Activated T-helper 2 cell treated with anti-CD3 and anti-CD28 coated beads, Interferon-gamma antibody, Interleukin-2, Interleukin-4, amounts not matched to agents 10 μg/mL and 5 μg/mL and 100 μg/mL, durations not matched to agents 14 hours and 24 hours and 36 hours (primary cell): ENCODE measurements at places on chromosomes 13 and 19. TPM values are rescaled to one million over a fixed set of nuclear protein-coding genes. Genes with fewer than 3 reads are reported as not detected.

- H3K27me3 ChIP-seq, result no peaks in the 10 kb centered on the region
- no peak overlapping the region for H3K4me3 ChIP-seq
- no peak for DNase-seq
- no peaks in the 10 kb centered on the region for H3K4me1 ChIP-seq
Measured at GRCh38 chr13:101190337-101190736, 226.0 kb downstream of the NALCN start.

GRCh38 chr13:32370805-32371204, 55.5 kb downstream of the BRCA2 start:
- H3K27me3 ChIP-seq, result no peaks in the 10 kb centered on the region
- DNase-seq, result no peak
- H3K4me1 ChIP-seq, result no peaks in the 10 kb centered on the region
- H3K27ac ChIP-seq, result no peak overlapping the region
- H3K36me3 ChIP-seq, result peaks cover 62% of the 10 kb centered on the region
- no peak overlapping the region for H3K4me3 ChIP-seq

DNA sequence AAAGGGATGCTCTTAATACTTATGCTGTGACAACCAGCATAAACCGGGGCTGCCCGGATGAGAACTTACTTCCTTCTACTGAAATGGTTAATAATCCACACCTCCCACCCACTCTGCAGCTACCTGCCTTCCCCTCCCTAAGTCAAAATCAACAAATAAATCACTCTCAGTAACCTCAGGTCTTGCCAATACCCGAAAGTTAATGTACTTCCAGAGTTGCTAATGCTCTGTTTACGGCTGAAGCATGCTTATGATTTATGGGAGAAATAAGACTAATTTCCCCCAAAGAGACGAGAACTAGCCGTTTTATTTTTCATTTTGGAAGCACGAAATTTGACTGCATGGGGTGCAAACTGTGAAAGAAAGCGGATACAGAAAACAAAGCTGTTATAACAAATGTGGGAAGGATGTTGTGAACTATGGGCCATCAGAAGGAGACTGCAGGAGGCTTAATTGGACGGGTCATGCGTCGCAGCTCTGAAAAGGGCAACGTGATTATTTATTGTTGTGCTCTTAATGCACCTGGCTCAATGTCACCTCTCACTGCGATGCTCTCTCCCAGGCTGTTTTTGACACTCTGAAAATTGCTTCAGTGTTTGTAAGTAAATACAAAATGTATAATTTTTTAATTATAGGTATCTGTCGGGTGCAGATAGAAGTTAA, 114.0 kb upstream of the SLC7A1 start:
- no peak for DNase-seq
- H3K27ac ChIP-seq, result no peak overlapping the region
- no peaks in the 10 kb centered on the region for H3K4me1 ChIP-seq
- H3K27me3 ChIP-seq, result peaks cover 13% of the 10 kb centered on the region
- no peak overlapping the region for H3K4me3 ChIP-seq

GRCh38 chr13:110438211-110438610, 123.3 kb downstream of the RAB20 start:
- no peak overlapping the region for H3K4me3 ChIP-seq
- no peak for DNase-seq
- H3K36me3 ChIP-seq, result no peaks in the 10 kb centered on the region
- H3K4me1 ChIP-seq, result no peaks in the 10 kb centered on the region
- H3K27me3 ChIP-seq, result peaks cover 21% of the 10 kb centered on the region
- H3K27ac ChIP-seq, result no peak overlapping the region

- peaks cover 2% of the 10 kb centered on the region for H3K4me1 ChIP-seq
- H3K27ac ChIP-seq, result no peak overlapping the region
- no peak overlapping the region for H3K4me3 ChIP-seq
- peaks cover 47% of the 10 kb centered on the region for H3K36me3 ChIP-seq
- no peaks in the 10 kb centered on the region for H3K27me3 ChIP-seq
Measured at GRCh38 chr13:102654756-102655155, 40.1 kb downstream of the METTL21C start.

DNA sequence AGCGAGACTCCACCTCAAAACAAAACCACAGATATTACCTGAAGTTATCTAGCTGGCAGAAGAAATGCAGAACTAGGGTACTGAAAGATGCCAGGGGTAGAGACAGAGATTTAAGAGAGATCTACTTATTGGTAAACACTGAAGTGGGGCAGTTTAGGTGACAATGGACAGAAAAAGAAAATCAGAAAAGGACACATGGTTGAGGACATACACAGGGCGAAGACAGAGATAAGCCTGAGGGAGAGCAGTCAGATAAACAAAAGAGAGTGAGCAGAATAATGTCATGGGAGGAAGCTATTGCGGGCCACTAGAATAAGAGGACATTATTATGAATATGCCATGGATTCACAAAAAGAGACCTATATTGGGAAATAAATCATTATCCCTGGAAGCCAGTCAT, 3.3 kb downstream of the NEK5 start:
- H3K4me3 ChIP-seq, result no peak overlapping the region
- no peaks in the 10 kb centered on the region for H3K36me3 ChIP-seq
- peaks cover 16% of the 10 kb centered on the region for H3K4me1 ChIP-seq
- peaks cover 22% of the 10 kb centered on the region for H3K27me3 ChIP-seq

GRCh38 chr13:98706446-98707110, 45.9 kb downstream of the SLC15A1 start:
- peaks cover 4% of the 10 kb centered on the region for H3K4me1 ChIP-seq
- H3K27ac ChIP-seq, result no peak overlapping the region
- no peak for DNase-seq
- H3K36me3 ChIP-seq, result no peaks in the 10 kb centered on the region
- H3K4me3 ChIP-seq, result no peak overlapping the region

DNA sequence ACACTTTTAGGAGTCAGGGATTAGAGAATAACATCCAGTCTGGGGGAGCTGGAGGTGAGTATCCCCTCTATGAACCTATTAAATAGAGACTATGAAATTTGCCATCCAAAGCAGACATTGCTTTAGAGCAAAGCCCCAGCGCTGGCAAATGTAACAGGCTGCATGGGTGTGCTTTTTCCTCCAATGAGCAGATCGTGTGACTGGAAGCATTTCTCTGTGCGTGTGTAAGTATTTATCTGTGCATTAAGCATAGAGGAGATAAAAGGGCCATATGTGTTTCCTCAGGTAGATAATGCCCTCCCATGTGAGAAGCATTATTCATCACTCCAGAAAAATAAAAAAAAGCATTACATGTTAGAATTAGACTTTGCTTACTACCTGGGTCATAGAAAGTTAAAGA, 924 bp downstream of the TNFSF13B start:
- H3K27ac ChIP-seq, result peak overlapping the region; percentile 78
- H3K27me3 ChIP-seq, result no peaks in the 10 kb centered on the region
- no peaks in the 10 kb centered on the region for H3K36me3 ChIP-seq
- H3K4me1 ChIP-seq, result peaks cover 38% of the 10 kb centered on the region

GRCh38 chr19:14425696-14426138, 6.6 kb upstream of the DDX39A start:
- H3K4me3 ChIP-seq, result no peak overlapping the region
- no peaks in the 10 kb centered on the region for H3K36me3 ChIP-seq
- H3K27me3 ChIP-seq, result peaks cover 7% of the 10 kb centered on the region
- H3K27ac ChIP-seq, result no peak overlapping the region
- no peak for DNase-seq
- no peaks in the 10 kb centered on the region for H3K4me1 ChIP-seq

DNA sequence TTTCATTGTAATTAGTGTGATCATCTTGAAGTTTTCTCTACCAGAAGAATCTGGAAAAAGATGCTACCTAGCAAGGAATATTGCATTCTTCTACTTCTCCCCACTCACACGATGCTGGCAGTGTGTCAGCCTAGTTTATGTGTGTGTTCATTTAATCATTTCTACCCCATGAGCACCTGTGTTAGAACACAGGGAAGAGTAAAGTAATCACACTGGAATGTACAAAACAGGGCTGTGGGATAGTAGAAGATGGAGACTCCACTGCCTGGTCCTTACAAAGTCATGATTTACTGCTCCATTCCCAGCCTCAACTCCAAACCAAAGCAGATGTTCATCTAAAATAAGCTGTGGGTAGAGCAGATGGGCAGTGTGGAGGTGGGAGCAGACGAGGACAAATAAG, 47.7 kb upstream of the RGCC start:
- no peak for DNase-seq
- H3K4me1 ChIP-seq, result no peaks in the 10 kb centered on the region
- H3K27me3 ChIP-seq, result peaks cover 26% of the 10 kb centered on the region
- no peaks in the 10 kb centered on the region for H3K36me3 ChIP-seq

DNA sequence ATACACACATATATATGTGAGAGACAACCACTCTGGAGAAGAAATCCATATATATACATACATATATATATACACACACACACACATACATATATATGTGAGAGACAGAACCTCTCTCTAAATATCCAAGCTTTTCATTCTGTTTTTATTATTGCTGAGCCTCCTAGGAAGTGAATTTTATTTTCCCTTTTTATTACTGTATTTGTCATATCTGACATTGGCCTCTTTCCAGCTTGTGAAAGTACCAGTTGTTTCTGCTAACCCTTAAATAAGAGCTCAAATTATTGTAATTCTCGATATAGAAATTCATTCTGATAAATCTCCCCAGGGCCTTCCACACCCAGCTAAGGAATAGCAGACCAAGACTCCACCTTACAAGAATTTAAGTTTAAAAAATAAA, 81.0 kb downstream of the NUFIP1 start:
- no peak for DNase-seq
- H3K4me1 ChIP-seq, result no peaks in the 10 kb centered on the region
- H3K27ac ChIP-seq, result no peak overlapping the region
- no peaks in the 10 kb centered on the region for H3K36me3 ChIP-seq
- no peak overlapping the region for H3K4me3 ChIP-seq

- peaks cover 58% of the 10 kb centered on the region for H3K36me3 ChIP-seq
- no peak for DNase-seq
- no peaks in the 10 kb centered on the region for H3K27me3 ChIP-seq
Measured at GRCh38 chr19:18310118-18310909, 12.6 kb downstream of the LSM4 start.

- H3K36me3 ChIP-seq, result no peaks in the 10 kb centered on the region
- DNase-seq, result no peak
- no peak overlapping the region for H3K27ac ChIP-seq
- no peaks in the 10 kb centered on the region for H3K27me3 ChIP-seq
Measured at GRCh38 chr13:37295071-37295470, 189.6 kb upstream of the CSNK1A1L start.

DNA sequence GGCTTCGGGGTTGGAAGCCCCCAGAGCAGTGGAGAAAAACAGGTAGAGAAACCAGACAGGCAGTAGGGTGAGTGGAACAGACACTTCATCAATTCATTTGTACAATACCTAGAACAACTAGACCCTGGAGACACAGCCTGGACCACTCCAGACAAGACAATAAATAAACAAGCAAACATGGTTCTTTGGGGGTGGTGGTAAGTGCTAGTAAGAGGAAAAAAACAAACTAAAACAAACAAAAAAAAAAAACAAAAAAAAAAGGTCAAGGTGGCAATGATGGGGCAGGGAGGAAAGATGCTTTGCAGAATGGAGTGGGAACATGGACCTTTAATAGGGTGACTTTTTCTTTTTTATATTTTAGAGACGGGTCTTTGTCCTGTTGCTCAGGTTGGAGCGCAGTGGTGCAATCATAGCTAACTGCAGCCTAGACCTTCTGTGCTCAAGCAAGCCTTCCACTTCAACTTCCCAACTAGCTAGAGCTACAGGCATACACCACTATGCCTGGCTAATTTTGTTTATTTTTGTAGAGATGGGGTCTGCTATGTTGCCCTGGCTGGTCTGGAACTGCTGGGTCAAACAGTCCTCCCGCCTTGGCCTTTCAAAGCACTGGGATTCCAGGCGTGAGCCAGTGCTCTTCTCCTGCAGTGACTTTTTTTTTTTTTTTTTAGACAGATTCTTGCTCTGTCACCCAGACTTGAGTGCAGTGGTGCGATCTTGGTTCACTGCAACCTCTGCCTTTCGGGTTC, 3.1 kb downstream of the JUNB start:
- peak overlapping the region; percentile 73 for H3K4me3 ChIP-seq
- H3K4me1 ChIP-seq, result peaks cover 26% of the 10 kb centered on the region
- H3K27me3 ChIP-seq, result no peaks in the 10 kb centered on the region
- peaks cover 33% of the 10 kb centered on the region for H3K36me3 ChIP-seq
- peak overlapping the region; percentile 91 for H3K27ac ChIP-seq
- DNase-seq, result no peak

- DNase-seq, result no peak
- H3K4me1 ChIP-seq, result peaks cover 3% of the 10 kb centered on the region
- peaks cover 12% of the 10 kb centered on the region for H3K36me3 ChIP-seq
- no peak overlapping the region for H3K4me3 ChIP-seq
- H3K27ac ChIP-seq, result no peak overlapping the region
- H3K27me3 ChIP-seq, result no peaks in the 10 kb centered on the region
Measured at GRCh38 chr19:48461982-48462655, 6.7 kb downstream of the KCNJ14 start.

DNA sequence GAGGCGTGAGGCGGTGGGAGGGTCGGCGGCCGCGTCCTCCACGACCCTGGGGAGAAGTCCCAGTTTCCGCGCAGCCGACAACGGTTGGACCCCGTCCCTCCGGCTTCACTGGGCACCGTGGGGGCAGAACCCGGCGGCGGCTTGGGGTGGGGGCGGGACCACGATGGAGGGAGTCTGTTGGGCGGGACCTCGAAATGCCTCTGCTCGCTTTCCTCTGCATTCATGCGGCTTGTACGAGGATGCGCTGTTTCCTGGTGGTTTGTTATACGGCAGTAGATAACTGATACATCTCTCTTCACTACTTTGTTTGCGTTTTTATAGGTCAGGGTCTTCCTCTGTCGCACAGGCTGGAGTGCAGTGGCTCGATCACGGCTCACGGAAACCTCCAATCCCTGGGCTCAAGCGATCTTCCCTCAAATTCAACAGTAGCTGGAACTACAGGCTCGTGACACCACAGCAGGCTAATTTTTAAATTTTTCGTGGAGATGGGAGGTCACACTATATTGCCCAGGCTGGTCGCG, 24.6 kb upstream of the ZNF846 start:
- H3K36me3 ChIP-seq, result peaks cover 6% of the 10 kb centered on the region
- no peak for DNase-seq
- H3K4me1 ChIP-seq, result peaks cover 26% of the 10 kb centered on the region
- no peaks in the 10 kb centered on the region for H3K27me3 ChIP-seq
- peak overlapping the region; percentile 93 for H3K27ac ChIP-seq

DNA sequence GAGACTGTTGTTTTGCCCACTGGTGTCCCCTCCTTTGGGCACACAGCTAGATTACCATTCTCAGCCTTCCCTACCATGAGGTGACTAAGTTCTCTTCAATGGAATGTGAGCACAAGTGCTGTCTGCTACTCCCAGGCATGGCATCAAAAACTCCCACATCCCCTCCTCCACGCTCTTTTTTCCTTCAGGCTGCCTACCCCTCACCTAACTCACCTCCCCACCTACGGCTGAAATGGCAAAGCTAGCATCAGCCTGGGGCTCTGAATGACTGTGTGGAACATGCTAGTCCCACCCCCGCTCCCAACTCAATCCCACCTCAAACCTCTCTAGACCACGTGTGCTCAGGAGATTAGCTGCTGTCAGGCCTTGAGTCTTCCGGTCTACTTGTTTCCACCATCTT, 512.2 kb downstream of the DIAPH3 start:
- no peaks in the 10 kb centered on the region for H3K36me3 ChIP-seq
- no peaks in the 10 kb centered on the region for H3K4me1 ChIP-seq
- no peak for DNase-seq
- no peak overlapping the region for H3K4me3 ChIP-seq

XPO4 gene
- 25.5 and 28.0 TPM in 2 replicates for total RNA-seq

EFNA2 gene
- not detected in 2 replicates for total RNA-seq

UBL3 gene
- 7.9 and 8.5 TPM in 2 replicates for total RNA-seq

WDR83 gene
- total RNA-seq, result 23.1 and 23.7 TPM in 2 replicates

CCDC8 gene
- total RNA-seq, result not detected in 2 replicates

CDX2 gene
- total RNA-seq, result not detected in 2 replicates

ZNF284 gene
- total RNA-seq, result 1.1 and 1.4 TPM in 2 replicates

FPR1 gene
- total RNA-seq, result not detected in 2 replicates

ZNF208 gene
- 0.05 and 0.48 TPM in 2 replicates for total RNA-seq

CFAP97D2 gene
- total RNA-seq, result not detected in 2 replicates
